ENCODE measurements at places on chromosomes 4 and X.
A peak's percentile ranks its signal among the peaks of the same experiment; 100 is the strongest.

- no peak for DNase-seq
These were observed 19.6 kb upstream of the LCORL start for GRCh38 chr4:18041114-18041513.

DNA sequence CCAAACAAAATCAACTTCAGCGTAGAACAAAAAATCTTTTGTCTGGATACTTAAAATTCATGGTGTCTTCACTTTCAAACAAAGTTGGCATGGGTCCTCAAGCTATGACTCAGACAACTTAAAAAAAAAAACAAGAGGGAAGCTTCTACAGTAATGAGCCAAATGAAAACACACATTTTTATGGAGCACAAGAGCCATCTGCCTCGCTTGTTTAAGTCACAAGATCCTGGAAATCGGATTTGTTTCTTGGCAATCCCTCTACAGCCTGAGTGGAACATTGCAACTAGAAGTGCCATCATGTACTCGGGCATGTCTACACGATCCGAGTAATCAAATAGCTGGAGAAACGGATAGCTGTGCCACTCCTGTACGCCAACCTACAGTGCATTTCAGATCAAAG, 22.6 kb downstream of the LAMP2 start:
- DNase-seq = no peak

DNA sequence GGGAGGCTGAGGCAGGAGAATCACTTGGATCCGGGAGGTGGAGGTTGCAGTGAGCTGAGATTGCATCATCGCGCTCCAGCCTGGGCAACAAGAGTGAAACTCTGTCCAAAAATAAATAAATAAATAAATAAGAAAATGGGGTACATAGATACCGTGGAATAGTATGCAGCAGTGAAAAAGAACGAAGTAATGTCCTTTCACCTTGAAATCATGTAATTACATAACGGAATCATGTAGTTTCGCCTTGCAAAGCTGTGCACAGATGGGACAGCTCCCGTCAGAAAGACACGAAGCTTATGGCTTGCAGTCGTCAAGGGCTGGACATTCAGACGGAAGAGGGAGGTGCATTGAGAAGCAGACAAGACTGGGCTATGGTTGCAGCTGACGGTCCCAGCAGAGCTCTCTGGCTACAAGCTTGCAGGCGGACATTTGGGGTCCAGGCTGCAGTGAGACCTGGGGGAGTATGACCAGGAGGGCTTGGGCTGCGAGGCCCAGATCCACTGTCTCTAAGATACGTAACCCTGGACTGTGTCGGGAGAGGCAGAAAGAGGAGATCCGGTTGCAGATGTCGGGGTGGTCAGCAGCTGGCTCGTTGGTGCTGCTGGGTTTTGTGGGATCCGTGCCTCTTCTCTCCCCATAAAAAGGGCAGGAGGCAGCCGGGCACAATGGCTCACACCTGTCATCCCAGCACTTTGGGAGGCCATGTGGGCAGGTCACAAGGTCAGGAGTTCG, 6.2 kb upstream of the P2RY8 start:
- DNase-seq = no peak

DNA sequence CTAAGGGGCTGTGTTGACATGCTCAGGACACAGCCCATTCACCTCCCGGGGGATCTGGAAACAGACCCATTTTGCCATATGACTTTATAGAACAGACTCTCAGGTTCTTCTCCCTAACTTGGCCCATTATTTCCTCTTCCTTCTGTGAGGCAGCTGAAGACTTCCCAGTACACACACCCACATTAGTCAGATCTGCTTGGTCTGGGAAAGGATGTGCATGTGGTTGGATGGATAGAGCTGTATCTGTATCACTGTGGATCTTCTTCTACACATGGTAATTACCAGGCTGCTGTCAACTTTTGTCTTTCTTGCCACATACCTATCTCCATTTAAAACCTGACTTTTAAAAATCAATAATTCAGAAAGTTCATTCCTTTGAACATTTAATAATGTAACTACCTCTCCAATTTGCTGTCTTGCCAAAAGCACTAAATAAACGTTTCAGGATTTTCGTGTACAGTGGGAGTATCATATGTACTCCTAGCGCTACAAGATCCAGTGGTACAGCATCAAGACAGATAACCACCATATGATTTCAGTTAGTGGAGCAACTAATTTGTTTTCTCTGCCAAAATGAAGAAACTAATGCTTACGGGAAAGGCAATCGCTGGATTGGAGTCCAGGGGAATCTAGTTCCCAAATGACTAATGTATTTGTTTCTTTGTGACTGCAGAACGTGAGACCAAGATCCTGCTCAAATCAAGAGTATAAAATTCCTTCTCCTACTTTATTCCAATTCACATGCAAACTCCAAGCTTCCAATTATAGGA, 134.1 kb upstream of the MAP3K15 start:
- DNase-seq = no peak

DNA sequence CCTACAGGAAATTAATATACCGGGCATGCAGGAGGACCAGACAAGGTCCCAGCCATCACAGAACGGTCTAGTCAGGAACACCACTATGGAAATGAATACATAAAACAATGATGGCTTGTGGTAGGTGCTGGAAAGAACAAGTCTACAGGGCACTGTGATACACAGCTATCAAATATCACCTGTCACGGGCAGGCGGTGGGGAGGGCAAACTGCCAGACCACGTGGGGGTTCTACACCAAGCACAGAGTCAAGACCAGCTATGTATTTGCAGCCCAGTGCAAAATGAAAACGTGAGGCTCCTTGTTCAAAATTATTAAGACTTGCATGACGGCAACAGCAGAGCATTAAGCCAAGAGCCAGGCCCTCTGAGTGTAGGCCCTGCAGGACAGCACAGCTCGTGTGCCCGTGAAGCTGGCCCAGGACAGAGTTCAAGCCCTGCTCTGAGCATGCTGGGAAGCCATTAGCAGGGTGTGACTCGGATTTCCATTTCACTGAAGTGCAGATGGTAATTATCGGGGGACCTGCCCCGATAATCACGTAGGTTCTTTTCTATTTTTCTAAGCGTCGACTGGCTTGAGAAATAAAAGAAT, 83.6 kb downstream of the JAKMIP1 start:
- no peak for DNase-seq

DNA sequence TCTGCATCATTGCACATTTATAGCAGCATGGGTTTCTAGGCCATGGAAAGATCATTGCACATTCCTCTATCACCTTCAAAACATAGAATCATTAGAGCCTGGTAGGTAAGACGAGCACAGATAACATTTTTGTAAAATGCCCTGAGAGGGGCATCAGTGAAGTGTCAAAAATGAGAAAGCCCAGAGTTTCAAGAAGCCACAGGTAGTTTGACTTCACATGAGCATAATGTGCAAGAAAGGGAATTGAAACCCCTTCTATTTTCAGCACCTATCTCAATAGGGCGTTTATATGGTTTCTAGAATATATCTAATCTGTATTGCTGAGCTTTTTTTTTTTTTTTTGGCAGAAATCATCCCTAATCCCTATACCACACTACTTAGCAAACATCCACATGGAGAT, 2441.7 kb downstream of the ARAP2 start:
- DNase-seq = no peak

- DNase-seq = no peak
These were observed 1.0 kb downstream of the FAT4 start for GRCh38 chr4:125315576-125316400.

- DNase-seq = no peak
These were observed 187.1 kb upstream of the C1QTNF7 start for GRCh38 chr4:15240764-15241163.

DNA sequence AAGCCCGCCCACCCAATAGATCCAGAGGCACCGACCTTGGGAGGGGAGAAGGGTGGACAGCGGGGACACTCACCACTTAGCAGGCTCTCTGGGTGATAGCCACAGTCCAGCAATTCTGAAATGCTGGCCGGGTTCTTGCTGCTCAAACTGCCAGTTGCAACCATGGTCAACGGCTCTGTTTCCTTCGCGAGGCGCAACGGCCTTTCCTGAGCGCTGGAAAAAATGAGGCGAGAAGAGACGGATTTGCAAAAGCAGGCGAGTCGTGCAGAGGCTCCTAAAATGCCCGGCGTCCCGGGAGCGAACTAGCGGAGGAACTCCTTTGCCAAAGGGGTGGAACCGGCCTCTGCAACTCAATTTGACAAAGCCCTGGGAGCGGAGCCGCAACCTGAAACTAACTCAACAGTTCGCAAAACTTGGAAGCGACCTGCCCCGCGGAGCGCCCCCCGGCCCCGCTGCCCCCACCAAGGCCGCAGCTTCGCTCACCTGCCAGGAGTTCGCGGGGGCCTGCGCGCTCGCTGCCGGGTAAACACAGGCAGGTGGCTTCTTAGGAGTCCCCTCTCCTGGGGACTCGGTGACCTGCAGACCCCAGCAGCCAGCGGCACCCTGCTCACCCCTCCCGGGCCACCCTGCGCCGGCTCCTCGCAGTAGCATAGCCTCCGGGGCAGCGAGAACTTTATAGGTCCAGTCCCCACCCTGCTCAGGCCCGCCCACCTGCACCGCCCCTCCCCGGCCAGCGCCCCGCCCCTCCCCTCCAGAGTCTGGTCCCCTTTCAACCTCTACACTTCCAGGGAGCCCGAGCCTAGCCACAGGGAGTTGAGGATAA, at the start of gene DDIT4L:
DDIT4L (minus strand) TSS at position 649 of the 823 bp plus-strand sequence; CDS start at position 164, 485 bp downstream.
- no peak for DNase-seq

- no peak for DNase-seq
These were observed 53.0 kb downstream of the POF1B start for GRCh38 chrX:85326234-85327059.

DNA sequence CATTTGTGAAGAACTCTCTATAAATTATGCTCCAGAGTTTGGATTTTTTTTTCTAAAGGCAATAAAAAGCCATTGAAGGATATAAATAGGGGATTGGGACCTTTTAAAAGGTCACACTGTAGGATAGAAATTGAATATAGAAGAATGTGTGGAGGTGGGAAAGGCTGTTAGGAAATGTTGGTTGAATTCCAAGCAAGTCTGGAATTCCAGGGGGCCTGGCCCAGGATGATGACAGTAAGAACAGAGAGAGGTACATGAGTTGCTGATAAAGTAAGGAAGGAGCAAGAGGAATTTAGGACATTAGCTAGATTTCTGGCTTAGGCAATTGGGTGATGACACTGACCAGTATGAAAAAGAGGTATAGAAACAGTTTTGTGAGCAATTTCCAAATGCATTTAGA, 95.4 kb upstream of the USP38 start:
- no peak for DNase-seq

GRCh38 chr4:184039963-184040383, 134.9 kb downstream of the STOX2 start:
- DNase-seq = no peak

GRCh38 chr4:54872261-54872660, 214.5 kb downstream of the KIT start:
- DNase-seq = no peak

DNA sequence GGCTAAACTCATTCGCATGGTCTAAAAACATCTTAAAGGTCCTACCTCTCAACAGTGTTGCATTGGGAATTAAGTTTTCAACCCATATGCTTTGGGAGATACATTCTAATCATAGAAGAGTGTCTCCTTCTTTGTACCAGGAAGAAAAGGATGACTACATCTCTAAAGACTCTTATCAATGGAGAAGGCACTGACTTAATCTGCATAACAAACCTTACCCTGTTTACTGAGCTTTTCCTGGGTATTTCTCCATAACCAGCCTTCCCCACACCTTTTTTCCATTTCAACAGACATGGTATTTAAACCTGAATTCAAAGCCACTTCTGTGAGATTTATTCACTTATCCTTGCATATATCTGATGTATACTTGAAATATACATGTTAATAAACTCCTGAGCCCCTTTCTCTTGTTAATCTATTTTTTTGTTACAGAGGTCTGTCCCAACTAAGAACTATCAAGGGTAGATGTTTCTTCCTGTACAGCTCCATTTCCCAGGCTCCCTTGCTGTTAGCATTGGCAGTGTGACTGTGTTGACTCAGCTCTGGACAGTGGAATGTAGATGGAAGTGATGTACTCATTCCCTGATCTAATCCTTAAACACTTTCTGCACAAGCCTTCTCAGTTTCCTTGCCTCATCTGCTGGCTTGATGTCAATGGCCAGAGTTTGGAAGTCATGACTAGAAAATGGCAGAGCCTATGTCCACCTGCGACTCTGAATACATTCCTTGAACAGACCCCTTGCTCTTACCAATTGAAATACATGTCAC, 148.9 kb upstream of the CPEB2 start:
- DNase-seq = no peak

GRCh38 chrX:95435198-95435597, 1249.4 kb upstream of the DIAPH2 start:
- no peak for DNase-seq

DNA sequence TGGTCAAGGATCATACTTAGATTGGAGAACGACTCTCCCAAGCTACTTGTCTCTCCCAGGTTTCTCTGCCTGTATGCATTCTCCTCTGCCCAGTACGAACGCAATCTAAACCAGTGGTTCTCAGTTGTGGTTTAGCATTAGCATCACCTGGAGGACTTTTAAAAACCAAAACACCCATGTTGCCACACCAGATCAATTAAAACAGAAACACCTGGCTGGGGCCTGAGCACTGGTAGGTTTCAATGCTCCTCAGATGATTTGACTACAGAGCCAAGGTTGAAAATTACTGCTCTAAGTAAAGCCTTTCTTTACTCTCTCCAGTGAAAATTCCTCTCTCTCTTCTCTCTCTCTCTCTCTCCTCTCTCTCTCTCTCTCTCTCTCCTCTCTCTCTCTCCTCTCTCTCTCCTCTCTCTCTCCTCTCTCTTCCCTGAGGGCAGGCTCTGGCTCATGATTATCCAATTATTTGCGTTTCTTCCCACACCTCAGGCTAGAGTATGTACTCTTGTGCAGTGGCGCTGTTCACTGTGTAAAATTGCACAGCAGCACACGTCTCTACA, 153.7 kb upstream of the FGF13 start:
- DNase-seq = no peak

DNA sequence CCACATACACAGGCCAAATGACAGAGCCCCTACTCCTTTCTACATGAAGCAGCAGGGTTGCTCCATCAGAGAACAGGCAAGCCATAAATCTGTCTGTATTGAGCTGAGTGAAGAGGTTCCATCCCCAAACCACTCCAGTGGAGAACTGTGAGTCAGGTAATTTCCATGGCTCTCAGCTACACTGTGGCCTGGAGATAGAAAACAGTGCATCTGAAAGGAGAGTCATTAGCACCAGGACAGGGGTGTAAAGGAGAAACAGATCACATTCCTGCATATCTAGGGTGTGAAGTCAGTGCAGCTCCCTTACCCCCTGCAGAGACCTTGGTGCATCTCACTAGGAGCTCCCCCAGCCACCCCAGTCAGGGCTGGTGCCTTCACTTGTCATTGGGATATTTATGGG, 314.7 kb downstream of the CHIC1 start:
- no peak for DNase-seq

DNA sequence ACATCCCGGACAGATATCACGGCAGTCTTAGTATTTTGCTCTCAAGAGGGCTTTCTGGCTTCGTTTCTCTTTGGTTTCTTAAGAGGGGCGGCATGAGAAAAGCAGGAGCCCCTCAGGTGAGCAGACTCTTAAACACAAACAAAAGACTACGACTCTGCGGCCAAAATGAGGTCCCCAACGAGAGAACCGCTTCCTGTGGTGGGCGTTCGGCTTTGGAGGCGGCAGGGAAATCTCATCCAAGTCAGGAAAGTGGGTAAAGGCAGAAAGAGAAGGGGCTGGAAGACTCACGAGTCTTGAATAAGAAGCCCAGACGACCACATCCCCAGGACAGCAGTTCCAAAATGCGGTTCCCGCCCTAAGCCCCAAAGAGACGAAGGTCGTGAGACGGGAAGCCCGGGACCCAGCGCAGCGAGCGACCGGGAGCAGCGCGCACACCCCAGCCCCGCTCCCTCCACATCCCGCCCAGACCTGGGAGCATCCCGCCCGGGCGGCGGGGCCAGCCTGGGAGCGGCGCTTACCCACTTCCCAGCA, 409 bp downstream of the UGDH start:
- DNase-seq = peak; percentile 3

GRCh38 chrX:134184936-134185335, 52.0 kb upstream of the CCDC160 start:
- DNase-seq = no peak

- DNase-seq = no peak
These were observed 292.1 kb downstream of the PRDM5 start for GRCh38 chr4:120630427-120630826.
